ENCODE measurements at places on chromosomes 7 and 10. TPM values are rescaled to one million over a fixed set of nuclear protein-coding genes. Genes with fewer than 3 reads are reported as not detected.

DNA sequence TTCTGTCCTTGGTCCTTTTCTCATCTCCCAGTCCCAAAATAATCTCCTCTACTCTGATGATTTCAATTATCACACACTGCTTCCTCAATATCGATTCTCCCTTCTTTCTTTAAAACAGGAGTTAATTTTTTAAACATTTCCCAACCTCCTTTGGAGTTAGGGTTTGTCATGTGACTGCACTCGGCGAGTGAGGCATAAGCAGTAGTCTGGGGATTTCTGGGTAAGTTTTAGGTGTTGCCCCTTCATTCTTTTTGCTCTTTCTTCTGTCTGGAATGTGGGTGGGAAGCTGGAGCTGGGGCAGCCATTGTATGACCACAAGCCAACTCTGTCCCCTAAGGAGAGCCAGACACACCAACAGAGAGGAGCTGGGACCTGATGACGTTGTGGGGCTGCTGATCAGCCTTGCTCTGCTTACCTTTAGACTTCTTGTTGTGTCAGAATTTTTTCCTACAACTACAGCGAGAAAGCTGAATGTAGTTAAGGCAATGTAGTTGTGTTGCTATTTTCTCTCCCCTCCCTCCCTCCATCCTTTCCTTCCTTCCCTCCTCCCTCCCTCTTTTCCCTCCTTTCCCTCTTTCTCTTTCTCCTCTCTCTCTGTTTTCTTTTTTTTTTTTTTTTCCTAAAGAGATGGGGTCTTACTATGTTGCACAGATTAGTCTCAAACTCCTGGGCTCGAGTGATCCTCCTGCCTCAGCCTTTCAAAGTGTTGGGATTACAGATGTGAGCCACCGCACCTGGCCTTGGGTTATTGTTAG is 6.5 kb upstream of the TSPAN14 start:
- DNase-seq, result no peak

GRCh38 chr10:14215641-14216040 is 115.1 kb downstream of the FRMD4A start:
- no peak for DNase-seq

DNA sequence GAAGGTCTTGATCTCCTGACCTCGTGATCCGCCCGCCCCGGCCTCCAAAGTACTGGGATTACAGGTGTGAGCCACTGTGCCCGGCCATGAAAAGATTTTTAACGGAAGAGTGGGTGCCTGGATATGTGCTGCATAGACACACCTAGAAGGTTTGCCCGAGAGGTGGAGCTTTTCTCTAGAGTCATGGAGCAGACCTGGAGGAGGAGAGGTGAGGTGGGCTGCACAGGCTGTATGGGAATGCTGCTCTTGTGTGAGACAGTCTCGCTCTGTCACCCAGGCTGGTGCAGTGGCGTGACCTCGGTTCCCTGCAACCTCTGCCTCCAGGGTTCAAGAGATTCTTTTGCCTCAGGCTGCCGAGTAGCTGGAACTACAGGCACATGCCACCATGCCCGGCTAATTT is 103.3 kb downstream of the ACTR3B start:
- no peak for DNase-seq

- DNase-seq, result no peak
These were observed 468.6 kb upstream of the COBL start for GRCh38 chr7:51785171-51785570.

The BAIAP2L1 gene
- polyA plus RNA-seq, result 5.8 TPM

The SLC26A4 gene
- polyA plus RNA-seq, result 0.23 TPM
